Activated T-cell treated with anti-CD3 and anti-CD28 coated beads, Interleukin-2, amount 50 U/mL, for 72 hours (primary cell): ENCODE measurements at places on chromosomes 5 and 9. TPM values are rescaled to one million over a fixed set of nuclear protein-coding genes. Genes with fewer than 3 reads are reported as not detected.

DNA sequence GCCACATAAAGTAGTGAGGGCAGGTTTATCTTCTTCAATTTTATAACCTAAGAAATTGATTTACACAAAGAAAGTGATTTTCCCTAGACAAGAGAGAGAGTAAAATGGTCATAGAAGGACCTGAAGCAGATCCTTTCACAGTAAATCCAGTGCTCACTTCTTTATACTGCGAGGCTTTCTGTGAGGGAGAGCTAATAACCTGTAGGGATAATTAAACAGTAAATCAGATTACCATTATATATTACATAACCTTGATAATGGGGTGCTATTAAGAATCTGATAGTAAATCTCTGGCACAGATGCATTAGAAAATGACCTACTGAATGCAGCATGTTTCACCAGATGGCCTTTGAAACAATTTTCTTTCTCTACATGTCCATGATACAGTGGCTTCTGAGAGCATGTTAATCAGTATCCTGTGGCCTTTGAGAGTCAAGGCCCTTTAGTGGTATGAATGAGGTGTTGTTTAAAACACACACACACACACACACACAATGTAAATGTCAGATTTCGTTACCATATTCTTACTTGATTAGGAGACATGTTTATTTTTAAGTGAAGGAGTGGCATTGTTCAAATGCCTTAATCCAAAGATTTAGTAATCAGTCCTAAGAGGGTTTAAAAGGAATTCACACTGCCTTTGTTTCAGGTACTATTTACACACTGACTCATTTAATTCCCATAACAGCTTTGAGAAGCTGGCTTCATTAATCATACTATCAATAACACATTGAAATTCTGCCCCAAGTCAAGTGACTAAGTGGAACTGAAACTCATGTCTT lies 124.7 kb downstream of the ALDH1A1 start:
- no peaks in the 10 kb centered on the region for H3K36me3 ChIP-seq
- no peaks in the 10 kb centered on the region for H3K4me1 ChIP-seq
- peaks cover 5% of the 10 kb centered on the region for H3K27me3 ChIP-seq
- no peak overlapping the region for H3K4me3 ChIP-seq
- DNase-seq, result no peak

GRCh38 chr5:538271-538771 lies 14.1 kb upstream of the SLC9A3 start:
- H3K27me3 ChIP-seq, result no peaks in the 10 kb centered on the region
- no peaks in the 10 kb centered on the region for H3K36me3 ChIP-seq
- H3K4me3 ChIP-seq, result no peak overlapping the region
- no peak overlapping the region for H3K27ac ChIP-seq
- no peak for DNase-seq

DNA sequence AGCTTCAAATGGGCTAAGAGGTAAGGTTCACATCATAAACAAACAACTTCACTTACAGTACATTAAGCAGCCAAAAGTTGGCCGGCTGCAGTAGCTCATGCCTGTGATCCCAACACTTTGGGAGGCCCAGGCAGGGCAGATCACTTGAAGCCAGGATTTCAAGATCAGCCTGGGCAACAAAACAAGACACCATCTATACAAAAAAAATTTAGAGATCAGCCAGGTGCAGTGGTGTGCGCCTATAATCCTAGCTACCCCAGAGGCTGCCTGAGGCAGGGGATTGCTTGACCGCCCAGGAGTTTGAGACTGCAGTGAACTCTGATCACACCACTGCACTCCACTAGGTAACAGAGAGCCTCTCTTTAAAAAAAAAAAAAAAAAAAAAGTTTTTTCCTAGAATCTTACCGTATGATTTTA lies 16.9 kb downstream of the UBTD2 start:
- no peak for DNase-seq
- no peak overlapping the region for H3K27ac ChIP-seq
- no peaks in the 10 kb centered on the region for H3K27me3 ChIP-seq
- H3K4me3 ChIP-seq, result no peak overlapping the region
- H3K36me3 ChIP-seq, result no peaks in the 10 kb centered on the region
- peaks cover 15% of the 10 kb centered on the region for H3K4me1 ChIP-seq

- no peak for DNase-seq
- no peaks in the 10 kb centered on the region for H3K4me1 ChIP-seq
- no peaks in the 10 kb centered on the region for H3K36me3 ChIP-seq
- no peaks in the 10 kb centered on the region for H3K27me3 ChIP-seq
Observed at GRCh38 chr5:99765011-99765410, 770.2 kb upstream of the FAM174A start.

GRCh38 chr9:107322643-107323042 lies 39.6 kb downstream of the RAD23B start:
- H3K36me3 ChIP-seq, result peaks cover 10% of the 10 kb centered on the region
- no peak overlapping the region for H3K4me3 ChIP-seq
- H3K4me1 ChIP-seq, result peaks cover 27% of the 10 kb centered on the region
- no peak for DNase-seq
- H3K27me3 ChIP-seq, result no peaks in the 10 kb centered on the region
- no peak overlapping the region for H3K27ac ChIP-seq

DNA sequence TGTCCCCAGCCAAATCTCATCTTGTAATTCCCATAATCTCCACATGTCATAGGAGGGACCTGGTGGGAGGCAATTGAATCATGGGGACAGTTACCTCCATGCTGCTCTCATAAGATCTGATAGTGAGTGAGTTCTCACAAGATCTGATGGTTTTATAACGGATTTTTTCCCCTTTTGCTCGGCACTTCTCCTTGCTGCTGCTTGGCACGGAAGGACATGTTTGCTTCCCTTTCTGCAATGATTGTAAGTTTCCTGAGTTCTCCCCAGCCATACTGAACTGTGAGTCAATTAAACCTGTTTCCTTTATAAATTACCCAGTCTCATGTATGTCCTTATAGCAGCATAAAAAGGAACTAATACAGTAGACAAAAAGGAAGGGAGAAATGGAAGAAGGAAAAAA lies 76.7 kb upstream of the CCNG1 start:
- DNase-seq, result no peak
- H3K36me3 ChIP-seq, result no peaks in the 10 kb centered on the region
- H3K4me3 ChIP-seq, result no peak overlapping the region
- no peak overlapping the region for H3K27ac ChIP-seq
- H3K4me1 ChIP-seq, result no peaks in the 10 kb centered on the region

- peaks cover 3% of the 10 kb centered on the region for H3K36me3 ChIP-seq
- H3K4me1 ChIP-seq, result no peaks in the 10 kb centered on the region
- no peak for DNase-seq
- H3K27ac ChIP-seq, result no peak overlapping the region
- H3K4me3 ChIP-seq, result no peak overlapping the region
Observed at GRCh38 chr5:65668696-65669095, 43.9 kb downstream of the SHLD3 start.

DNA sequence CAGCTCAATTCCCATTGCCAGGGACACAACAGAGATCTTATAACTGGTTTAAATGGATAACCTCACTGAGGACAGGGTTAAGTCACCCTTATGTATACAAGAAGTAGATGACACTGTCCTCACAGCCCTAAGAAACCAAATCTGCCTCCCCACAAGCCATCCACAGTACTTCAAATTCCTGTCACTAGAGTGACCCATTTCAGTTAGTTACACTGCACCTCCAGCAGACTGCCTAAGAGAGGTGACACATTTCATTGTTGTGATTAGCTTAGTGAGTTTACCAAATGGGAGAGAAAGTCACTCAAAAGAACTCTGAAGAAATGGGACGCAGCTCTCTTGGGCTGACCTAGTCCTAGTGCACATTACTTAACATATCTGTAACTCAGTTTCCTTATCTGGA lies 53.6 kb upstream of the HTR1A start:
- H3K27me3 ChIP-seq, result no peaks in the 10 kb centered on the region
- DNase-seq, result no peak
- H3K27ac ChIP-seq, result no peak overlapping the region
- H3K4me3 ChIP-seq, result no peak overlapping the region

NTRK2 gene
- 3.3 TPM for total RNA-seq

CARTPT gene
- not detected for total RNA-seq

IL3 gene
- total RNA-seq, result 8.9 TPM
